ENCODE measurements at places on chromosomes 7 and 10. TPM values are rescaled to one million over a fixed set of nuclear protein-coding genes. Genes with fewer than 3 reads are reported as not detected.

FIGNL1 gene
- total RNA-seq = 4.7 TPM

AGR3 gene
- total RNA-seq = not detected

CASTOR2 gene
- total RNA-seq = 5.5 TPM

EBLN1 gene
- total RNA-seq = not detected

PGAM2 gene
- not detected for total RNA-seq

UPK3BL1 gene
- total RNA-seq = 31.2 TPM

CPXM2 gene
- total RNA-seq = not detected

LBX1 gene
- total RNA-seq = 0.12 TPM

FGFR2 gene
- 0.54 TPM for total RNA-seq

Measured in NCI-H460 (cell line).